Nephron progenitor cell (in vitro differentiated cells): ENCODE measurements at places on chromosomes 2 and 18.

DNA sequence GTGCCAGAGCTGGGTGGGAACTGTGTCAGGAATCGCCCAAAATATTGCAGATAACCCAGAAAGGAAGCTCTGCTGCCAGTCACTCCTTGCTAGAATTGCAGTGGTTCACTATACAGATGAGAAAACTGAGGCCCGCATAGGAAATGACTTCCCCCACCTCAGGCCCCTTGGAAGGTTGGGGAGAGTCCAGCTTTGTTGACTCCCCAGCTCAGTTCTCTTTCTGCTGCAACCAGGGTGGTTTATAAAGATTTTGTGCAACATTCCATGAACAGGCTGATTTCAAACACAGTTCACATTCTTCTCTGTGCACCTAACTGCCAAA, 11.3 kb downstream of the SPR start:
- DNase-seq, result no peak

GRCh38 chr18:32405588-32405987, 65.1 kb downstream of the GAREM1 start:
- DNase-seq, result no peak

GRCh38 chr2:88110830-88111229, 17.0 kb downstream of the FABP1 start:
- no peak for DNase-seq

DNA sequence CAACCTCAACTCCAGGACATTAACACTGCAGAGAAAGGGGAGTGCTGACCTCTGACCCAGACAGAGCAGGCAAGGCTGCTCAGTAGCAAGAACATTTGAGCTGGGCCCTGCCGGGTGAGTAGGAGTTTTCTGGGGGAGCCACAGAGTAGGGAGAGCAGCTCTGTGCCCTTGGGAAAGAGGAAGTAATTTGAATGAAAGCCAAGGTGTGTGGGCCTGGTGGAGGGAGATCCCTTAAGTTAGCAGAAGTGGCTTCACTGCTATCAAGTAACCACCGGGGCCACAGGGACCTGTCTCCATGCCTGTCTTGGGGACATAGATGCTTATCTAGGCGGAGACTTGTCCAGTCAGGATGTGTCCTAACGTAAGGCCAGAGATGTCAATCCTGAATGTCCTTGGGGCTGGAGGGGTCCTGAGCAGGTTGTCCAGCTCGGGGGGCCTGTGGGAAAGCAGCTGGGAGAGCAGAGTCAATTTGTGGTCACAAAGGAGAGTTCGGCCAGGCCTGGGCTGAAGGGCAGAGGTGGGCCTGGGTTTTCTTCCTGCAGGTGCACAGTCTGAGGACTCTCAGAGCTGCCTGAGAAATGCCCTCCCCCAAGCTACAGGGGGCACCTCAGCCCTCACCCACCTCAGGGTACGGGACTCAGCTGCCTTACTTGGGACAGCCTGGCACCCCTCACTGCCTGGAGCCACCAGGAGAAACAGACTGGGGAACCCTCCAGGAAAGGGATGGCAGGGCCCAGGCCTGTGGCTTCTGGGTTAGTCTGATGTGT, 15.0 kb upstream of the OTOF start:
- DNase-seq, result no peak

DNA sequence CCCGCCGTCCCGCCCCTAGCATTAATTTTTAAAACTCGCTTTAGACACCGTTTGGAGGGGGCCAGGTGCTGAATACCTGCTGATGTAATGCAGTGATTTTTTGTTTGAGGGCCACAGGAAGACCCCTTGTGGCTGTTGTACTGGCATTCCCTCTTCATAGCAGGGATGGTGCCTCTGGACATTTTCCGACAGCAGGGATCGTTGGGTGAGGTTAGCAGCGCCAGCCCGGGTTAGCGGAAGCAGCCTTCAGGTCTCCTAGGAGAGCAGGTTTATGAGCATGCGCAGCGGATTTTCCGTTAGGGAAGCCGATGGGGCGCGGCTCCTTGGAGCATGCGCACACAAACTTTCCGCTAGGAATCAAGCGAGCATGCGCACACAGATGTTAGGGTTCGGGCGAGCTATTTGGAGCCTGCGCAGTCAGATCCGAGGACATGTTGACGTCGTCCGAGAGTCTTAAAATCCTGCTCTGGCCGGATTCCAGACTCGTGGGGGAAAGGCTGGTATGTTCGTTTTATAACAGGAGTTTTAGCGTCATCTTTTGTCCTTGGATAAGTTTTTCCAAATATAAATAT, 17.2 kb upstream of the C2orf74 start:
- peak; percentile 96 for DNase-seq

DNA sequence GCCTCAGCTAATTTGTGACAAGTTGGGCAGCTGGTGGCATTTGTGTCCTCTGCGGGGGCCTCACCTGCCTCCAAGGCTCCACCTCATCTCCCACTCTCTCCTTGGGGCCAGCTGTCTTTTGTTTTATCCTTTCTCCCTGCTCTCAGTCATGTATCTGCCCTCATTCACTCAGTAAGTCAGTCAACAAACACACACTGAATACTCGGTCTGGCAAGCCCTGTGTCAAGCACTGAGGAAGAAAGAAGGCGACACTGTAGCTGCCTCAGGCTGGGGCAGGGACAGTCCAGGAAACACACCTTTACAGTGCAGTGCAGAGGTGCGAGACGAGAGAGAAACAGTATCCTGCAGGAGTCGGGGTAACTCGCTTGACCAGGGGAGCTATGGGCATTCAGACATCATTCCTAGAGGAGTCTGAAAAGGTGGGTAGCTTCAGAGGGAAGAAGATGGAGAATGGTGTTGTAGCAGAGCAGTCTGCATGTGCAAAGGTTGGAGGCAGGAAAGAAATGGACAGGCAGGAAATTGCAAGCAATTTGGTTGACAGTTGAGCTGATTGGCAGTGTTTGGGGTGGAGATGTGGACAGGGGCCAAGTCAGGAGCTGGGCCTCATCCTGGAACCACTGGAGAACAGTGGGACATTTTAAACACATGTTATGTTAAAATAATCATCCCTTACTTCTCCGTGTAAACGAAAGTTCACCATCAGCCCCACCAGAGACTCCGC, 34.9 kb downstream of the SCTR start:
- DNase-seq, result no peak

DNA sequence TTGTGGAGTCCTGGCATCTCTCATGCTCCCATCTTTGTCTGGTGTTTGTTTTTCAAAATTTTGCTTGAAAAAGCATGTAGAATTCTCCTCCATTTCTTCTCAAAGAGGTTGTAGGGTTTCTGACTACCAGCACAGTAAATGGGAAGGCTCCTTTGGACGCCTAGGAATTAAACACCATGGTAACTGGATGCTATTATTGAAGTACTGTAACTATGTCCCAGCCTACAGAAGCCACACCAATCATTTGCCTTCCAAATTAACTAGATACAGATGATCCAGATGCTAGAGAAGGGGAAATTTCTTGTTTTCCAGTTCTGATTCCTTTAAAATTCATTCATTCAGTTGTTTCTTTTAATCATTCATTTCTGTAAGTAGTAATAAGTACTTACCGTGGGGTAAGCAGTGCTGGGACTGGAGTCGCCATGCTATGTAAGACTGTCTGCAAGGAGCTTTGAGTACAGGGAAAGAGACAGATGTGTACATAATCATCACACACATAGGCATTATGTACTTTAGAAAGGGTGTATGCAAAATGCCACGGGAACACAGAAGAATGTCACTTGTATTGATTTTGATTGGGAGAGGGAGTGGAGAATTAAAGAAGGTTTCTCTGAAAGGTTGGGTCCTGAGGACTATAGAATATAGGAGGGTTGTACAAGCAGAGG, 49.6 kb downstream of the KIF5C start:
- no peak for DNase-seq

GRCh38 chr2:694174-694573, 17.0 kb upstream of the TMEM18 start:
- DNase-seq, result no peak

DNA sequence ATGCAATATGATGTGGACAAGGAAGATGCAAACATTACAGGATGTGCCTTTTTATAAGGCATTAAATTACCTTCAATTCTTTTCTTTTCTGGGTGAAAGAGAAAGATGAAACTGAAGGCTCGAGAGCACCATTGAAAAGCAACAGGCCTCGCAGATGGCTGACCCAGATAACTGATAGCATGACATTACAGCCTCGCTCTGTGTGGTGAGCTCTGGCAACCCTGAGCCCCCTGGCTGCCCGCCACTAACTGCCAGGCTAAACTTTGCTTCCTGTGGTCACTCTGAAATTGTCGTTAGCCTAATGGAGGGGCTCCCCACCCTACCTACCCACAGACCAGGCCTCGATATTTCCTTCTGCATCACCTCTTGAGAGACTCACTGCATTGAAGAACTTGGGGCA, 516.8 kb upstream of the FANCL start:
- DNase-seq, result no peak

GRCh38 chr2:12978066-12978835, 261.5 kb downstream of the TRIB2 start:
- no peak for DNase-seq

DNA sequence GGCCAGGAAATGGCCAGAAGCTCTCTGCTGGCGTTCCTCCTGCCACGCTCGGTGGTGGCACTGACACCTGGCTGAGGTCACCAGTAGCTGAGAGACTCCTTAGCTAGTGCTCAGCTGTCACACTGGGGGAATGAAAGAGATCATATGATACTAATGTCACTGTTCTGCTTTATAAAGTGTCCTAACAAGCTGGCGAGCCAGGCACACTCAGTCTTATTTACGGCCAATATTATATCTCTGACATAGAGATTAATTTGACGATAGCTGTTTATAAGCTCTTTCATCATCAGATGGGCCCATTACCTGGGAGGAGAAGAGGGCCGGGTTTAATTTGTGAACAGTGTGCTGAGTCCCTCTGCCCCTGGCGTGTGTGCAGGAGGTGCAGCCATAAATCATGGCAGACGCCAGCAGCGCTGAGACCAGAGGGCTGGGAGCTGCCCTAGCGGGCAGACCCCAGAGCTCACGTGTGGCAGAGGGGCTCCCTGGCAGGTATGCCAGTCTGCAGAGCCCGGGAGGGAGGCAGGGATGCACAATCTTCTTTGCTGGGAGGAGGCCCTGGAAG, 246.5 kb downstream of the HAUS1 start:
- no peak for DNase-seq

- no peak for DNase-seq
These were observed 37.1 kb upstream of the SMAD7 start for GRCh38 chr18:48987821-48988220.

- no peak for DNase-seq
These were observed 30.9 kb downstream of the PLCL1 start for GRCh38 chr2:197835293-197835692.

DNA sequence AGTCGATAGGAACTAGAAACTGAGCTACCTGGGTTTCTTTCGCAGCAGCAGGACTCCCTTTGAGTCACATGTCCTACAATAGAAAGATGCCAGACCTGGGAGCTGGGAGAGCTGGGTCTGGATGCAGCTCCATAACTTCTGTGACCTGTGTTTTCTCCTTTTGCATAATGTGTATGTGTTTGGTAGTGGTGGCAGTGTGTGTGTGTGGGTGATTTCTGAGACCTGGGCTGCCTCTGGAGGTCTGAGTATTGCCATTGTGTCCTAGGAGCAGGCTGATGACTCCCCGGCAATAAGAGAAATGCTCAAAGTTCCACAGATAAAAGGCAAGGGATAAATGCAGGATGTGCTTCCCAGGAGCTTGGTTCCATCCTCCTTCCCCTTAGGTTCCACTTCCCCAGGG, 6.4 kb downstream of the WNT10A start:
- DNase-seq, result no peak

GRCh38 chr2:211931314-211931713, 607.3 kb downstream of the ERBB4 start:
- DNase-seq, result no peak

- no peak for DNase-seq
These were observed 810 bp upstream of the RBFA start for GRCh38 chr18:80033181-80034067.

- no peak for DNase-seq
These were observed 44.9 kb downstream of the RBBP8 start for GRCh38 chr18:22977847-22978701.

- no peak for DNase-seq
These were observed 173.8 kb downstream of the NRXN1 start for GRCh38 chr2:50858156-50858555.

DNA sequence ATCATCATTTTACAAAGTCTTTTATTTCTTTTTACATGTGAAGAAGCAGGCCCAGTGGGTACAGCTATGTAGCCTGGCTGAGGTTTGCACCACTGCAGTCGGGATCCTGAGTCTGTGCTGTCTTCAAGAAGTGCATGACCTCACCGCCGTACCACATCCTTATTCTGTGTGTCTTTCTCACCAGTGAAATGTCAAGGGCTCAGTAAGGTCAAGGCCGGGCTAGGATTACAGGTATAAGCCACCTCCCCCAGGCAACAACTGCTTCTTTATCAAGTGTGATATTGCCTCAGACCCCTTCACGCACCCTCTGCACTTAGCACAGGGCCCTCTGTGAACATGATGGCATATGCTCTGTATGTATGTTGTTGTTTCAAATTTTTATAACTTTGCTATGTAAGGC, 76.7 kb downstream of the PIEZO2 start:
- DNase-seq, result no peak

GRCh38 chr18:74587441-74587840, 10.2 kb upstream of the ZNF407 start:
- DNase-seq, result no peak

- DNase-seq, result no peak
These were observed 65.6 kb downstream of the SCG2 start for GRCh38 chr2:223536546-223536945.

- no peak for DNase-seq
These were observed 39.3 kb downstream of the AP1S3 start for GRCh38 chr2:223797811-223798721.

- DNase-seq, result no peak
These were observed 160.4 kb downstream of the HDAC4 start for GRCh38 chr2:239240414-239240881.

- DNase-seq, result no peak
These were observed 78.5 kb downstream of the PTPN4 start for GRCh38 chr2:119838179-119838578.

GRCh38 chr2:157596992-157597681, 31.5 kb downstream of the ACVR1C start:
- peak; percentile 68 for DNase-seq

- no peak for DNase-seq
These were observed 103.6 kb downstream of the ACKR3 start for GRCh38 chr2:236673126-236673822.

GRCh38 chr2:150783896-150784295, 296.4 kb upstream of the RND3 start:
- DNase-seq, result no peak

GRCh38 chr18:10793730-10794370, 268.0 kb downstream of the NAPG start:
- DNase-seq, result no peak

DNA sequence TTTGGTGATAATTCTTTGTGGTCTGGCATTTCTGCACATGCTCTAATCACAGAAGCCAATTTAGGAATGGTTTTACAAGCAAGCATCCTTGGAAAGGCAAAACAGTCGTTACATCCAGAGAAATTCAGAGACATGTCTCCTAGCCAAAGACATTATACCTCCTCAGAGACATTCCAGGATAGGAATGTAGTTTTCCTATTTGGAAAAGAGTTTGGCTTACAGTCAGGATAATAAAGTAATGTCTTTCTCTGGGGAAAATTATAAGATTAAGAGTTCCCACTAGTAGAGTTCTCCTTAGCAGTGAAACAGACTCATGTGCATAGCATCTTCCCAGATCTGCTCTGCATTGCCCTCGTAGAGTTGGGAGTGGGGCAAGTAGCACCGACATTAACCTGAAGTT, 753.6 kb upstream of the TMEFF2 start:
- DNase-seq, result no peak
